Motor neuron (in vitro differentiated cells): ENCODE measurements at places on chromosomes 7 and 10.

DNA sequence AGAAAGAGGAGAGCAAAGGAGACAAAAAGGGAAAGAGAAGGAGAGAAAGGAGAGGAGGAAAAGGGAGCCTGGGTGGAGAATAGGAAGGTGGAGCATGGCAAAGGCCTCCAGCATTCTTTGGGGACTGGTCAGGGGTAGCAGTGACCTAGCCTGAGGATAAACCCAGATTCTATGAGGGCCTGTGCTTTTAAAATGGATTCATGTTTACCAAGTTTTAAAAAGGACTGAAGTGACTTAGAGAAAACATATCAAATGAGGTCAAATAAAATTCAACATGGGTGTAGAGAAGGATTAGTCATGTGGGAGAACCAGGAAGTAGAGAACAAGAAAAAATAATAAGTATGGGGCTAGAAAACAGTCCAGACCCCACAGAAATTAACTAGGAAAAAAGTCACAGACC lies 20.7 kb downstream of the CREB3L2 start:
- no peak for ATAC-seq

- peak; percentile 27 for ATAC-seq
Measured at GRCh38 chr7:29193316-29194205, 1.0 kb upstream of the CHN2 start.

GRCh38 chr7:37945336-37945735 lies 24.9 kb downstream of the EPDR1 start:
- ATAC-seq: no peak

DNA sequence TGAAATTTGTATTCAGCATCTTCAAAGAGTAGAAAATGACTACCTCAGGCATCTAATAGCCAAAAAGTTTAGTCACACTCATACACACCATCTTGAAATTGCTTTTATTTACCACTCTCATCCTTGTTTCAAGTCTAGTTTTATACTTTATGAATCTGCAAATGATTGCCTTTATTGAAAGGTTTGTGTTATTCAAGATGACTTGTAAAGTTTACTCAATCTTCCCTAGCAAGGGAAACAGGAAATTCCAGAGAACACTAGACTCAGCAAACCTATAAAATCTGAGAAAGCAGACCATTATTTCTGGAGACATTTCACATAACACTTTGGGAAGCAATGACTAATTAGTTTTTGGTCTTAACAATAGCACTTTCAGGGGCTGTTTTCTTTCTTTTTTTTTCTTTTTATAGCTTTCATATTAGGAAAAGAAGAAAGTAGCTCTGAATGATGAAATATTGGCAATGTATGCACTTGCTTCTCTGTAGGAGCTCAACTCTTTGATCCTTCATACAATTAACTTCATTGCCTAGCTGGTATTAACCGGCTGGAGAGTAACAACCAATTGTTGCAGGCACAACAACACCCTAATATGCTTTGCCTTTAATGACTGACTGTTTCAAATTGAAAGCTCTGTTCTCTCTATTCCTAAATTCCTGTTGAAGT lies 68.9 kb upstream of the HDAC9 start:
- ATAC-seq: no peak

- no peak for ATAC-seq
Measured at GRCh38 chr10:54470324-54470631, 330.8 kb downstream of the PCDH15 start.

DNA sequence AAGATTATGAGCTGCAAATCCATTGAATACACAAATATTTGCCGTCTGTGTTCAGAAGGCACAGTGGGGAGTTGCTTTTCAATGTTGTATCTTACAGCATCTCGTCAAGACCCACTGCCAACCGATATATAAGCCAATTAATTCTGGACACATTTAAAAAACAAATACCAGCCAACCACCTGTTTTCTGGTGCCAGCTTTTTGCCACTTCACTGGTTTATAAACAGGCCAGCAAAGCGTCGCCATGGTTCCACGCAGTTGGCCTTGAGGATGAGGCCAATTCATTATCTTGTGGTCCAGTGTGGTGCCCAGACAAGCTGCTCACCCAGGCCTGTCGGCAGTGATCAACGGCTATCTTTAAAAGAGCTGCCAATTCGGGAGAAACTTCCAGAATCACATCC lies 321.0 kb downstream of the TCERG1L start:
- ATAC-seq: peak; percentile 29

DNA sequence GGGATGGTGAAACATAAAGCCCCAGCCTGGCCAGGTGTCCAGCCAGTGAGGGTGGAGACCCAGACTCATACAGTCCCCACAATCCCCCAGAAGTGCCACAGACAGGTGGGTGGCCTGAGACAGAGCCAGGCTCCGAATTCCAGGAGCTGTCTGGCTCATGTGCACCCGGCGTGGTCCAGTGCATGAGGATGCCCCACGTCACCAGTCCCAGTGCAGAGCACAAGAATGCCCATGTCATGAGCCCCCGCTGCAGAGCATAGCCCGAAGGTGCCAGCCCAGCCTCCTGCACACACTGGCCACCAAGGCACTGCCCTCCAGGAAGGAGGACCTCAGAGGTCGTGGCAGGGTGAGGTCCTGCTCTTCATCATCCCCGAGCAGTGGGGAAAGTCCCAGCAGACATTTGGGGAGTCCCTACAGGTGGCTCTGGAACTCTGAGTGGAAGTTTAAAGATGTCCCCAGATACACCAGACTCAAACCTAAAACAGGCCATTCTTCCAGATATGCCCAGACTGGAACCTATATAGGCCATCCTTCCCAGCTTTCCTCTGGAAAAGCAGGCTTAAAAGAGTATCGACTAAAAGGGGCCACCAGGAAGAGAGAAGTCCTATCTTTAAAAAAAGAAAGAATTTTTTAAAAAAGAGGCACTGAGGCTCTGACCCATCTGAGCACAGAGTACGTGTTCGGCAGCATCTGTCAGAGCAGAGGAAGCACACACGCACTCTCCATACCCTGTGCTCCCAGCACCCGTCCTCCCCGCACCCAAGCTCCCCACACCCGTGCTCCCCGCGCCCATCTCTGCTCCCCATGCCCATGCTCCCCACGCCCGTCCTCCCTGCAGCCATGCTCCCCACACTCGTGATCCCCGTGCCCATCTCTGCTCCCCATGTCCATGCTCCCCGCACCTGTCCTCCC lies 11.5 kb downstream of the DIP2C start:
- no peak for ATAC-seq

DNA sequence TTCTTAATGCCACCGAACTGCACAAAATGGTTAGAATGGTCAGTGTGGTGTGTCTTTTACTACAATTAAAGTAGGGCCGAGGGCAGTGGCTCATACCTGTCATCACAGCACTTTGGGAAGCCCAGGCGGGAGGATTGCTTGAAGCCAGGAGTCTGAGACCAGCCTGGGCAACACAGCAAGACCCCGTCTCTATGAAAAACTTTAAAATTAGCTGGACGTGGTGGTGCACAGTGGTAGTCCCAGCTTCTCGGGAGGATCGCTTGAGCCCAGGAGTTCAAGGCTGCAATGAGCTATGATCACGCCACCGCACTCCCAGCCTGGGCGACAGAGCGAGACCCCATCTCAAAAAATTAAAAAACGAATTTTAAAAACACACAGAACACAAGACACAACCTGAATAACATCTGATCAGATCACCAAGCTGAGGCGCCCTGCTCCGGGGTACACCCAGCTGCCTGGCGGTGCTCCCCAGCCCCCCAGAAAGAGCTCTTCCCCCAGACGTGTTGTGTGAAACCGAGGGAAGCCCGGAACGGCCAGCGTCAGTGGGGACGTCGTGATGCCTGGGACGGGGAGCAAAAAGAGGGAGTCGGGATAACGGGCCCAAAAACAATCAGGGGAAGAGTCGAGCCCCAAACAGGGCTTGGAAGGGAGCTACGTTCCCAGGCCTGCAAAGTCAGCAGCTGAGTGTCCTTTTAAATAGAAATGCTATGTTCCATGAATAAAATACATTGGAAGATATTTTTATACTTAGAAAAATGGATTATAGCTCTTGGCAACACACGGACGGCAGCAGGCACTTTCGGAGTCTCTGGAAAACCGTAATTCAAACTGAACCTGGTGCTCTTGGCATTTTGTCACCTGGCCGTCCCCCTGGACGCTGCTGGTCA lies 80.7 kb upstream of the PDGFA start:
- ATAC-seq: no peak

DNA sequence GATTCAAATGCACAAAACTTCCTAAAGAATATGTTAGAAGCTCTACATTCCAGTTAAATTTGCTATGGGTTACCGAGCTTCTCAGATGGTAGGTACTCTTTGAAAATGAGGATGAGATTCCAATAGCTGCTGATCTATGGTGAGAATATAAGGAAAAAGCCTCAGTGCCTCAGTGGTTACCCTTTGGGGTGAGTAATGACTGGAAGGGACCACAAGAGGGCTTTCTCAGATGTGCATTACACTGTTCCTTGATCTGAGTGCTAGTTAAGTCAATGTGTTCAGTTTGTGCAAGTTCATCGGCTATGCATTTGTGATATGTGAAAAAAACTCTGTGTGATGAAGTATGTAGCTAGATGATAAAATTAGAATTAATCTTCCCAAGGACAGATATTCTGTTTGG lies 3.5 kb downstream of the NRCAM start:
- ATAC-seq: no peak

DNA sequence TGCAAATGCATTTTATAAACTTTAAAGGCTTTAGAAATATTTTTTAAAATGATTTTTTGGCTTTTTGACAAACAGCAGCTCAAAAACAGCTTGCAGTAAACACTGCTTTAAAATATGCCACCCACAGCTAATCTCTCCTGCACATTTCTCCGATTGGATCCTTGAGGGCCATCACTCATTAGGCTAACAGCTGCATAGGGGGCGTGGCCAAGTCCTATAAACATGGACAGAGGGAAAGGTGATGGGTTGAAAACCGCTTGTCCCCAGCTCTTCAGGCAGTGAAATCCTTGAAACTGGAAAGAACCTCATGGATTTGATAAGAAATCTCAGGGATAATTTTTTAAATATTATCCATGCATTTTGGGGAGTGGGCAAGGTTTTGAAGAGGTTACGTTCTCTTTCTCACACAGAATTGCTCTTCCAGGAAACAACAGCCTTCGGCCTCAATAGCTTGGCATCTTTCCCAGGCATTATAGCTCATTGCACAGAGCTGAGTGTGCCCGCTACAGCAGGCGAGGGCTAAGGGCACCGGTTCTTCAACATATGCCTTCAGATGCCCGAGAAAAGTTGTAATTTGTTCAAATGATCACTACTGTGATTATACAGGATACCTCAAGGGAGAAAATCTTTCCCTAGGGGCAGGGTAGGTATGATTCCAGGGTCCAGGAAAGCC lies 1.7 kb downstream of the PLEKHS1 start:
- ATAC-seq: no peak

DNA sequence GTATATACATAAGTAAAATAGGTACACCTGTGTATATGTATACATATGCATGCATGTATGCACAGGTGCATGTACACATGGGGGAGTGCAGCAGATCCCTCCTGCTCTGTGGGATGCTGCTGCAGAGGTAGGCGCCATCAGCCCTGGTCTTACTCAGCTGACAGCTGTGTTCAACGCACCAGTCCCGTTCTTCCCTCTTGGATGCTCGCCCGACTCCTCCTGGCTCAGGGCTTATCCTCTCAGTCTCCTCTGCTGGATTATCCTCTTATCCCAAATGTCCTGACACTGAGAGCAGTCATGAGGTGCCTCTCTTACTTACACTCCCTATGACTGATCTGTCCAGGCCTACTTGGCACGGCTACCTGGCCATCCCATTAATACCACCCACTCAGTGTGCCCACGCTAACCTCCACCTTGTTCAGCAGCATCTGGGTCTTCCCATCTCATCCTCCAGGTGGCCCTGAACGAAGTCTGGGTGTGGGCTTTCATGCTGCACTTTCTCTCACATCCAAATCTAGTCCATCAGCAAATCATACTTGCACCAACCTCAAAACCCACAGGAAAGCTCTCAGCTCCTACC lies 357.1 kb downstream of the TCERG1L start:
- no peak for ATAC-seq

GRCh38 chr7:351681-352480 lies 61.9 kb downstream of the FOXL3 start:
- ATAC-seq: no peak

DNA sequence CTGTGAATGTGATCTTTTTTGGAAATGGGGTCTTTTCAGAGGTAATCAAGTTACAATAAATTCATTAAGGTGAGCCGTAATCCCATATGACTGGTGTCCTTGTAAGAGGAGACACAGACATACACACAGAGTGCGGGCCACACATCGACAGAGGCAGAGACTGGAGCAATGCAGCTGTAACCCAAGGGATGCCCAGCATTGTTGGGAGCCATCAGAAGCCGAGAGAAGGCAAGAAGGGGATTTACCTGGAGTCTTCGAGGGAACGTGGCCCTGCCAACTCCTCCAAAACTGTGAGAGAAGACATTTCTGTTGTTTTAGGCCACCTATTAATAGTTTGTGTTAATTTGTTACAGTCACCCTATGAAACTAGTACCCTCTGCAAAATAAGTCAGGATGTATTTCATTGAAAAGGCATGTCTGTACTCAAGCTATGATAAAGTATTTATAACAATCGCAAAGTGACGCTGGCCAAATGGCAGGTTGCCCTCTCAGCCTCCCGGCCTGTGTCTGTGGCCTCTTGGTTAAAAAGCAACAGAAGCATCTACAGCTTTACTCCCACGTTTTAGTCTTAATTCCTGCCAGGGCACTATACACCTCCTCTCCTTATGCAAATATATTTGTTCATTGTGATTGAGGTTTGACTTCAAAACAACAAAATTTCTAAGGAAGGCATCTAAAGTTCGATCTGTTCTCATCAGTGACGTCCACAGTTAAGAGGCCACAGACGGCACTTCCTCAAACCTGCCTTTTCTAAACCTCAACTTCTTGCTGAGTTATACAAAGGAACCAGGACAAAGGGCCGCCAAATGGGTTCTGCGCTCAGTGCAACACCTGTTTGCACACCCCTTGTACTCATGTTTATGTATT lies 46.8 kb downstream of the HIPK2 start:
- ATAC-seq: no peak

- no peak for ATAC-seq
Measured at GRCh38 chr7:110841840-110842545, 248.9 kb upstream of the LRRN3 start.

GRCh38 chr10:121754666-121755065 lies 156.4 kb upstream of the FGFR2 start:
- ATAC-seq: no peak

DNA sequence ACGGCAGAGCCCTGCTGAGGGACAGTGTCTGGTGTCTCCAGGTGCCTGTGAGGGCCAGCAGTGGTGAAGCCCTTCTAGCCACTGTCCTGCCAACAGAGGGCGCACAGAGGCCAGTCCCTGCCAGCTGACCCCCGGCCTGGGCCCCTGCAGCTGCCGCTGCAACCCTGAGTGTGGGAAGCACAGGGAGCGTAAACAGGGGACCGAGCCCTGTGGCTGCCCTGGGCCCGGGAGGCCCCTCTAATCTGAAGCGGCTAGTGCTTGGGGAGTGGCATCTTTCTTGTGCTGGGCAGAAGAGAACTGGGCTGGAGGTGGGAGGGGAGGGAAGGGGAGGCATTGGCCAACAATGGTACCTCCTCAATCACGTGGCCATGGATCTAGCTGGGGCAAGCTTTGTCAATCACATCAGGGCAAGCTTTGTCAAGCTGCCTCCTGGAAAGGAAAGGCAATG lies 34.6 kb downstream of the TRIM8 start:
- peak; percentile 61 for ATAC-seq

- ATAC-seq: no peak
Measured at GRCh38 chr10:31765541-31765940, 163.1 kb downstream of the ARHGAP12 start.
